ENCODE measurements at places on chromosomes 5 and 9.
A peak's percentile ranks its signal among the peaks of the same experiment; 100 is the strongest.

- no peak for DNase-seq
Observed at GRCh38 chr9:86097510-86098224, 1.7 kb downstream of the GOLM1 start.

GRCh38 chr5:87002485-87002884 lies 265.2 kb upstream of the RASA1 start:
- DNase-seq: no peak

GRCh38 chr5:150172145-150172544 lies 5.6 kb downstream of the CDX1 start:
- no peak for DNase-seq

- DNase-seq: no peak
Observed at GRCh38 chr9:21144603-21145002, 3.0 kb upstream of the IFNW1 start.

- no peak for DNase-seq
Observed at GRCh38 chr9:129574911-129575585, 45.9 kb downstream of the C9orf50 start.

DNA sequence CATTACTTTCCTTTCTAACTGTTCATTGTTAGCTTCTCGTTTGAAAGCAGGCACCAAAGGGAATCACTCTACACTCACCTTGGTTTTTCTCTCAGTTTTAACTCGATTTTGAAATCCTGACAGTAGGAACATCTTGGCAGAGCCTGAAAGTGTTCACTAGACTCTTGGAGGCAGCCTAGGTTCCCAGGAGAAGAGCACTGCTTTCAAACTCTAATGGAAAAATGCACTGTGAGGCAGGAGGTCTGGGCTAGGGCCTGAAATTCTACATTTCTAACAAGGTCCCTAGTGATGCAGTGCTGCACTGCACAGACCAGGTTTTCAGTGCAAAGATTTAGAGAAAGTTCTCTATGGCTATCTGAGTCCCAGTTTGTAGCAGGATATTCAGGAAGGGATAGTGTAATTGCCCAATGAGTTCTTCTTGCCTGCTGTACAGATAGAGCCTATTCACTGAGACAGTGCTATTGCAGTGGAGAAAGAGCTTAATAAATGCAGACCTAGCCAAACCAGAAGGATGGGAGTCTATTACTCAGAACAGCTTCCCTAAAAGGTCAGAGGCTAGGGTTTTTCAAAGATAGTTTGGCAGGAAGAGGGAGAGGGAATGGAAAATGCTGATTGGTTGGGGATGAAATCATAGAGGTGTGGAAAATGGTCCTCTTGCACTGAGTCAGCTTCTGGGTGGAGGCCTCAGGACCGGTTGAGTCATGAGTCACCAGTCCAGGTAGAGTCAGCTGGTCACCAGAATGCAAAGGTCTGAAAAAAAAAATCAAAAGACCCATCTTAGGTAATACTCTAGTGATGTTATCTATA lies 153.9 kb downstream of the GPBP1 start:
- no peak for DNase-seq

DNA sequence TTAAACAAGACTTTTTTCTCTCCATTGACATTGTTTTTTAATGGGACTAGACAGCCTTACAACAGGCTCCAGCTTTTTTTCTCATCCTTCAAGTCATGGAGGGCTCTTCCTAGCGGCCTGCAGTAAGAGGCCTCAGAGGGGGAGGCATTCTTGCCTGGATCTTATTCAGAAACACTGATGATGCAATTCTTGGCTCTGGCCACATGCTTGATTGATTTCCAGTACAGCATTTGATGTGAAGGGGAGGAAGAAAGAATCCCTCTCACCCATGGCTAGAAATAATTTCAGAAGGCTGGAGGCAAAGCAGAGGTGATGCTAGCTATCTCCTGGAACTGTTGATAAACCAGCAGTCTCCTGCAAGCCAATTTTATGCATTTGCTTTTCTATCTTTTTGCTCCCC lies 324.8 kb downstream of the PRELID2 start:
- no peak for DNase-seq

GRCh38 chr5:125348936-125349831 lies 602.7 kb upstream of the ZNF608 start:
- no peak for DNase-seq

GRCh38 chr5:175837171-175837699 lies 34.1 kb upstream of the CPLX2 start:
- DNase-seq: no peak

DNA sequence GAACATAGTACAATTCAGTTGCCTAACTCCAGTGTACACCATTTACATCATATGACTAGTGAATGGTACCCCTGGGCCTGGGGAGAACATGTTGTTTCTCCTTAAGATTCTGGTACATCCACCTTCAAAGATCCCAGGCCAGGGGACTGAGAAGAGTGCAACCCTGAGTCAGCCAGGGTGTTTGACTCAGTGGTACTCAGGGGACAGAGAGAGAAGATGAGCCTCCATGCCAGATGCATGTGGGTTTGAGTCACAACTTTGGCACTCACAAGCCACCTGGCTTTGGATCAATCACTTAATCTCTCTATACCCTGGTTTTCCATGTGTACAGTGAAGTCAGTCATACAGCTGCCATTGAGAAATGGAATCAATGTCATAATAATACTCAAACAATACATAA lies 53.7 kb downstream of the MAP1B start:
- no peak for DNase-seq

GRCh38 chr9:5288591-5288990 lies 15.9 kb downstream of the RLN2 start:
- no peak for DNase-seq

DNA sequence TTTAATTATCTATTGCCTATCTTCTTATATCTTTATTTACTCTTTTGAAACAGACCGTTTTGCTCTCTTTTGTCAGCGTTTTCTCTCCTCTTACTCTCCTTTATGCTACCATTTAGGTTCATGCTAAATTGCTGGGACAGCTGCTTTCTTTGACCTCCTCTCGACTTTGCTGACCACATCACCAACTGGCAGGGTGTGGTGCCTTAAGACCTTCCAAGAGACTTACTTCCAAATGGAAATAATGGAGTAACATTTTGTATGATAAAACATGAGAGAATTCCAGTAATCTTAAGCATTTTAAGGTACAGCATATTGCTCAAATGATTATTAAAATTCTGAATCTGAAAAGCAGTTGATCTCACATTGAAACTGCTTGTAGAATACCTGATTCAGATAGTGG lies 71.5 kb upstream of the MEF2C start:
- no peak for DNase-seq

DNA sequence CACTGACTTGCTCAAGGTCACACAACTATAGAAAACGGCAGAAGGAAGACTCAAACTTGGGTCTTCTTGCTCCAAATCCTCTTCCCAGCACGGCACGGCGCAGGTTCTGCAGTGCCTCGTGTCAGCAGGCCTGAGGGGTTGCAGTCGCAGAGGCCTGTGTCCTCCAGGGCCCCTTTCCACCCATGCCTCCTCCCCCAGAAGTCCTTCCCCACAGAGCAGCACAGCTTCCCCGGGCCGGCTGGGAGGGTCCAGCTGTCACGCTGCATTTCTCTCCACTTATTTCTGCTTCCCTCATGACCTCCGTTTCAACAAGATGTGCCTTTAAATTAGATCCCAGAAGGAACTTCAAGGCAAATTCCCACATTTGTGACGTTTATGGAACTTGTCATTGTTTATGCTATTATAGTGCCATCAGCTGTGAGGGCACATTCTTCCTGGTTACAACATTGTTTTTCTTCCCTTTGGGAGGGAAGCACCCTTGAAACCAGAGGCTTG lies 148.4 kb downstream of the C5orf15 start:
- no peak for DNase-seq

GRCh38 chr9:122071715-122072114 lies 21.4 kb downstream of the TTLL11 start:
- no peak for DNase-seq

DNA sequence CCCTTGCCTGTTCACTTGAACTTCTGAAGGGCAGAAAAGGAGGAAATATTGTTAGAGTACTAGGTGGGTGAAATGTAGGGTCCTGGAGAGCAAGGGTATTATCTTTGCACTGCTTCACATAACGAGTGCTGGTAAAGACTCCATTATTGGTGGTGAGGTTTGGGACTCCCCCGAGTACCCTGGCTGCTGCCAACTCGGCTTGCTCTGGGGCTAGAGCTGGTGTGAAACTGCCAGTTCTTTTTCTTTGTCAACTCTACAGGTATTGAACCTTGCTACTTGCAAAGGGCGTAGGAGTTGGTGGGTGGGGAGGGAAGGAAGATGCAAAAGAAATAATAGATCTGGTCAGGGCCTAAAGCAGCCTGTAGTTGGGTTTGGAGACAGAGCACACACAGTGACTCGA lies 16.0 kb downstream of the MAST4 start:
- no peak for DNase-seq

- no peak for DNase-seq
Observed at GRCh38 chr9:37283730-37284325, 138.7 kb upstream of the GRHPR start.

GRCh38 chr9:101796044-101796443 lies 57.6 kb upstream of the GRIN3A start:
- no peak for DNase-seq

- DNase-seq: no peak
Observed at GRCh38 chr5:163260471-163260870, 176.9 kb upstream of the CCNG1 start.

GRCh38 chr9:86909388-86909787 lies 37.9 kb downstream of the GAS1 start:
- no peak for DNase-seq

- no peak for DNase-seq
Observed at GRCh38 chr5:164302533-164303235, 797.3 kb downstream of the MAT2B start.

- no peak for DNase-seq
Observed at GRCh38 chr5:111595425-111595824, 83.1 kb upstream of the STARD4 start.

- DNase-seq: no peak
Observed at GRCh38 chr5:72210888-72211678, 103.8 kb downstream of the MAP1B start.

DNA sequence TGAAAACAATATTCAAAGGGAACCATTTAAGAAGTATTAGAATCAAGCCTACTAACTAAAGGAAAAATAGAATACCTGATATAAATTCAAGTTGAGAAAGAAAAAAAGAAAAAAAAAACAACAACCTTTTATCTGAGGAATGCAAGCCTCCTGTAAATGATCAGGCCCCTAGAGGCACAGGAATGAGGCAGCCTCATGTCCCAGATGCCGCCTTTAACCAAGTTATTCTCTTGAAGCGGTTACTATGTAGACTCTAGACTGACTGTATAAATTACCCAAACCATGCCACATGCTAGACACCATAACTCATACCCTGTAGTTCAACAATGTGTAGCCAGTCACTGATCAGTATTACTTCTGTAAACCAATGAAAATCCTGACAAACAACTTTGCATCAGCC lies 929.6 kb downstream of the TAF11L14 start:
- DNase-seq: no peak

- no peak for DNase-seq
Observed at GRCh38 chr5:4080370-4080769, 484.7 kb downstream of the IRX1 start.

DNA sequence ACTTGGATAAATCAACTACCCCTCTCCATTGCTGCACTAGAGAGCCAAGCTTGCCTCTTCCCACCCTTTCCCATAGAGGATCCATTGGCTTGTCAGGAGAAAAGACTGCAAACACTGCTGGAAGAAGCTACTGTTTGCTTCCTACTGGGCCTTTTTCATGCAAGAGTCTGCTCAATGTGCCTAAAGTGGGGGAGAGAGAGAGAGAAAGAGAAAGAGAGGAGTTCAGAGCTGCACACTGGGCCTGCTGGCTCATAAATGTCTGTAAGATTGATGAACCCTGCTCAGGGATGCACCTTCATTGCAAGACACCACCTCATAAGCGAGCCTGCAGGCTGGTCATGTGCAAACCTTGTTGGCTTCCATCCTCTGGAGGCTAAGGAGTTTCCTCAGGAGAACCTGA lies 269.4 kb downstream of the ZNF608 start:
- DNase-seq: no peak

GRCh38 chr5:111224561-111225345 lies 569 bp downstream of the CAMK4 start:
- no peak for DNase-seq

GRCh38 chr9:99822806-99823591 lies 1.3 kb downstream of the NR4A3 start:
- DNase-seq: no peak

DNA sequence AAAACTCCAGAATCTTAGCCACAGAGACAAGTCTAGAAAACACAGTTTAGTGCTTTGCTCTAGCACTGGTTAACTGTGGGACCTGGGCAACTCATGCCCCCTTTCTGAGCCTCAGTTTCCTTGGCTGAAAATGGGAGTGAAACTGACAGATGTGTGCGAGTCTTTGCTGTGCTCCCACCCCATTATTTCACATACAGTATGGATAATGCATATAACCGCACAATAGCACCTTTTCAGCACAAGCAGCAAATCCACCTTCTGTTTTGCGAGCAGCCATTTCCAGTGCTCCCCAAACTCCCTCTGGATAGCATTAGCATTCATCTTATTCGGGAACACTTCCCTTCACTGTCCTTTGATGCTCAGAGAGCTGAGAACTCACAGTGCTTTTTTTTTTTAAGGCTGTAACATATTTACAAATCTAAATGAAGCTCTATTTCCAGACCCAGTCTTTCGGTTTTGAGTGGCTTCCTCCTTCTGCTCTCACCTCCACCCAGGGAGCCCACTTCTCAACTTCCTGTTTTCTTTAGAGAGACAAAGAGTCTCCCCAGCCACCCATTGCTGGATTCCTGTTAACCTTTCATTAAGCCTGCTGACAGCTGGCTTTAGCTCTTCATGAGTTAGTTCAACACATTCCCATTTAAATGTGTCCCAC lies 49.2 kb downstream of the TIMD4 start:
- DNase-seq: peak; percentile 51

DNA sequence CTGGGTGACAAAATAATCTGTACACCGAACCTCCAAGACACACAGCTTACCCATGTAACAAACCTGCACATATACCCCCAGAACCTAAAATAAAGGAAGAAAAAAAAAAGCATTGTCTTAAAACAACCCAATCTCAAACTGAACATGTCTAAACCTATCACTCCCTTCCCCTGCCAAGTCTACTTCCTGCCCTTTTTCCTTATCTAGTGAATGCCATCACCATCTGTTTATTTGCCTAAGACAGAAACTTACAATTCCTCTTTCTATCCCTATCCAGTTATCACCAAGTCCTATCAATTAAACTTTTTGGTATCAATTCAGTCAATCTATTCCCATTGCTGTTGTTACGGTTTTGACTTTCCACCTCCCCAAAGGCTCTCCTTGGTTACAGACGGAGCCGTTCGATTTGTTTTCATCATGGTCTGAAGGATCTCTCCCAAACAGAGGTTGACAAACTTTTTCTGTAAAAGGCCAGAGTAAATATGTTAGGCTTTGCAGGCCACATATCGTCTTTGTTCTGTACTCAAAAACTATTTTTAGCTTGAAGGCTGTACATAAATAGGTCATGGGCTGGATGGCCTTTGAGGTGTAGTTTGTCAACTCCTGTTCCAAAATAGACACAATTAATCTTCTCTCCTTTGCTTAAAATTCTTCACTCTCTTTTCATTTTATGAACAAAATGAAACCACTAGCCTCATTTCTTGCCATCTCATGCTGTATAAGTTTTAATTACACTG lies 12.1 kb downstream of the NOL8 start:
- no peak for DNase-seq

All from CD4-positive, alpha-beta T cell treated with Interleukin-12 subunit alpha and Interleukin-12 subunit beta, for 1 hour (primary cell).